NB4 (cell line): ENCODE measurements at places on chromosomes 11 and 22.

GRCh38 chr22:22244316-22245250 lies at the start of gene VPREB1:
TSS of gene VPREB1 (plus strand) at chr22:22244786. CDS start at chr22:22244814, 28 bp downstream.
- DNase-seq = peak; percentile 15

GRCh38 chr11:132048040-132048439 lies 677.6 kb downstream of the NTM start:
- DNase-seq = no peak

DNA sequence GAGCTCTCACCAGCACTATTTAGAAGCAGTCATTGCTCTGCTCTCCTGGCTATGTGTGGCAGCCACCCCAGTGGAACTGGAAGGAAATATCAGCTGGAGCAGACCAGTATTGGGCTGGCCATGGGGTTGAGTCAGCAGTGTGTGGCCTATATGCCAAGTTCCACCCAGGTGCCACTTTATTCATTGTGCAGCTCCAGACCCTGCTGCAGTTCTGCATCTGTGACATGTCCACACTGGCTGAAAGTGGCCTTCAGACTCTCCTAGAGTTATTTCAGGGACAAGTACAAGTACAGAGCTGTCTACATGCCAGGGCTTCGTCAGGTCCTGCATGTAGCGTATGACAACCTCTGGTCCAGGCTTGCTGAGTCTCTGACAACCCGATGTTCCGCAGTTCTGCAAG lies 55.2 kb downstream of the CABIN1 start:
- no peak for DNase-seq

- DNase-seq = peak; percentile 62
These were observed 3.1 kb upstream of the MN1 start for GRCh38 chr22:27804470-27805297.

GRCh38 chr11:73389916-73390315 lies 13.7 kb downstream of the RELT start:
- DNase-seq = no peak
